Stimulated activated CD8-positive, alpha-beta memory T cell treated with anti-CD3 and anti-CD28 coated beads, Interleukin-15, amount 100 ng/mL, for 48 hours (primary cell): ENCODE measurements at places on chromosomes 13 and 19.

DNA sequence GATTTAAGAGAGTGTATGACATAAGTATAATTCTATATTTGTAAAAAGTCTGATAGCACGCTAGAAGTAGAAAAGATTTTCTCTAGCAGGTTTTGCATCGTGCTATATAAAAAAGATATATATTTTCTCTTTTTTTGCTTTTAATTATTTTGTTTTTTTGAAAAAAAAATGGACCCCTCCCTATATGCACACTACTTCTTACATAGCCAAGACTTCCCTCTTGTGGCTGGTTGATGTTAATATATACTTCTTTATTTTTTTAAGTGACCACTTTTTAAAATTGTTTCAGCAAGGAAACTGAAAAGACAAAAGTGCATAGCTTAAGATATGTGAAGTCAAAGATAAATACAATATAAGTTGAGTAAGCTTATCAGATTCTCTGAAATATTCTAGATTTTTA lies 1202.8 kb downstream of the DIAPH3 start:
- DNase-seq = no peak

- no peak for DNase-seq
Observed at GRCh38 chr19:2034729-2035589, 16.1 kb downstream of the MKNK2 start.

- DNase-seq = no peak
Observed at GRCh38 chr13:25116044-25116443, 20.1 kb downstream of the PABPC3 start.

- DNase-seq = no peak
Observed at GRCh38 chr19:46974181-46974580, 45.5 kb upstream of the NPAS1 start.

GRCh38 chr13:96710166-96710862 lies 284.0 kb downstream of the OXGR1 start:
- DNase-seq = no peak

- no peak for DNase-seq
Observed at GRCh38 chr13:30857636-30858035, 48.4 kb upstream of the MEDAG start.

DNA sequence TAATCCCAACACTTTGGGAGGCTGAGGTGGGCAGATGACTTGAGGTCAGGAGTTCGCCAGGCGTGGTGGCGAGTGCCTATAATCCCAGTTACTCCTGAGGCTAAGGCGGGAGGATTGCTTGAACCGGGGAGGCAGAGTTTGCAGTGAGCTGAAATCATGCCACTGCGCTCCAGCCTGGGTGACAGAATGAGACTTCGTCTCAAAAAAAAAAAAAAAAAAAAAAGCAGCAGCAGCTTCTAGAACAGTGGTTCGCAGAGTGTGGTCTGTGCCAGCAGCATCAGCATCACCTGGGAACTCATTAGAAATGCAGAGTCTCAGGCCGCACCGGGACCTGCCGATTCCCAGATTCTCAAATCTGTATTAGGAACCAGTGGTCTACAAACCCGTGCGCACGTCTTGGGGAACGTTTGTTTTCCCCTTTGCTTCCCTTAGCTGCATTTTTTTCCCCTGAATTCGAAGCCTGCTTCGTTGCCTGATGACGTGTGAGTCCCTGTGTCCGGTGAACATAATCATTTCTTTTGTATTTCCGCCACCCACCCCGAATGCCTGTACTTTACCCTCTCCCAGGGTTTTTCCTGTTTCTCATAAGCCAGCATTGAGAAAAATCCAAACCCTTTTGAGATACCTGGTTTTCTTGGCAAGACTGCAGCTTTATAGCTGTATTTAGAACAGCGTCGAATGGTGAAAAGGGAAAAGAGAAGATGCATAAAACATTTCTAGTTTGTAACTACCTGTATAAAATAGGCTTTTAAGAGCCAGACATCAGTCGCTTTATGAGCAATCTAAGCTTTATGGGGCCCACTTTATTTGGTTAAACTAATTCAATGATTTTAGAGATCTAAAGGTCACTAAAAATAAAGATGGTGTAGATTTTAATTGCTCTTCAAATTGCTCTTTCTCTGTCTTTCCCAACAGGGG lies 49.8 kb downstream of the BICRA start:
- no peak for DNase-seq

DNA sequence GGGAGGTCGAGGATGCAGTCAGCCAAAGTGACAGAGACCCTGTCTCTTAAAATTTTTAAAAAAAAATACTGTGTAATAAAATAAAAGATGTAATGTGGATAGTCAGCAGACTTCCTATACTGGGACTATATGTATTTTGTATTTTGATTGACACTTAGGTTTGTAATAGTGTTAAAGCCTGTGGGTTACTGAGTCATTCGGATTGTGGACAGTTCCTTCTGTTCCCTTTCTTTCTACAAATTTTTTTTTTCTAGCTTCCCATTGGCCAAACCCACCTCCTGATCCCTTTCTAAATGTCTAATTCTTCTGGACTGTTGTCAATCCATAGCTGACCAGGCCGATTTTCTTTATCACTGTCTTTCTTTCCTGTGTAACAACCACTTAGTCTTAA lies 108.0 kb downstream of the DNAJC3 start:
- DNase-seq = no peak

DNA sequence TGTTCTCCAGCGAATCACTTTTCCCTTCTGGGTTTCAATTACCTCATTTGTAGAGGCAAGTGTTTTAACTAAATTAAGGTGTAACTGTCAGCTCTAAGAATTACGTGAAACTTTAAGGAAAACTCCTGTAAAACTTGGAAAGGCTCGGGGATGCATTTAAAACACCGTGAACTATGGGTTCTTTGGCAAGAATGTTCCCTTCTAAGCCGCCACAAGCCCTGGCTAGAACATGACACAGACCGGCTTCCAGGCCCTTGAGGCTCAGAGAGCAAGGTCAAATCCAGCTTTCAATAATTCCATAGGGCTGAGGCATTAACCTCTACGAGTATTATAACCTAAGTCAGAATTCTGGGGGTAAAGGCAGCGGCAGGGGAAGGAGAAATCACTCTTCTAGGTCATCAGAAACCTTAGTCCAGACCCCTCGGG lies 685 bp downstream of the VWA8 start:
- DNase-seq = no peak

GRCh38 chr13:105921711-105922110 lies 613.8 kb downstream of the EFNB2 start:
- DNase-seq = no peak

- DNase-seq = no peak
Observed at GRCh38 chr13:50527188-50527587, 316.3 kb downstream of the DLEU7 start.

- no peak for DNase-seq
Observed at GRCh38 chr19:33048806-33049676, 15.6 kb downstream of the RHPN2 start.

DNA sequence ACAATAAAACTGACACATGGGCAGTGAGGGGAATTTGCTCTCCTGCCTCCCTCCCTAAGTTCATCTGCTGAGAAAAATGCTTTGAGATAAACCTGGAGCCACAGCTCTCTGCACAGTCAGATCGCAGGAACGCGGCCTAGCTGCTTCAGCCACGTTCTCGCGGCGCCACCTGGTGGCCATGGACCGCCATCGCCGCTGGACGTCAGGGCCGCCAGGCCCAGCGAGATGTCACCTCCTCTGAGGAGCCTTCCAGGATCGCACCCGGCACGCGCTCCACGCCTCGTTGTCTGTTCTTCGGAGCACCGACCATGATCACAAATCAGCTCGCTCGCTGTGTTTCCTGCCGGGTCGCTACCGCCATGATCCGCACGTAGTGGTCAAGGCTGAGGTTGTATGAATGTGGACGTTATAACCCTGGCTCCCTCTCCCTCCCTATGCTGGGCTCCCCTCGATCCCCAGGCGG lies 20.6 kb upstream of the USP29 start:
- peak; percentile 38 for DNase-seq

DNA sequence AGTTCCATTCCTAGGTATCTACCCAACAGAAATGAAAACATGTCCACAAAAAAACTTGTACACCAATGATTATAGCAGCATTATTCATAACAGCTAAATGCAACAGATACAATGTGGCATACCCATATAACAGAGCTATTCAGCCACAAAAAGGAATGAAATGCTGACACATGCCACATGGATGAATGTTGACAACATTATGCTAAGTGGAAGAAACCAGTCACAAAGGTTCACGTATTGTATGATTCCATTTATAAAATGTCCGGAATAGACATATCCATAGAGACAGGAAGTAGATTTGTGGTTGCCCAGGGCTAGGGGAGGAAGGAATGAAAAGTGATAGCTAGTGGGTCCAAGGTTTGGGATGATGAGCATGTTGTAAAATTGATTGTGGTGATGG lies 10.8 kb downstream of the CRYL1 start:
- no peak for DNase-seq

GRCh38 chr19:38877781-38878574 lies at the start of gene RINL:
RINL (minus strand) TSS chr19:38878275; CDS start chr19:38876742, 1,533 bp downstream.
- peak; percentile 56 for DNase-seq

DNA sequence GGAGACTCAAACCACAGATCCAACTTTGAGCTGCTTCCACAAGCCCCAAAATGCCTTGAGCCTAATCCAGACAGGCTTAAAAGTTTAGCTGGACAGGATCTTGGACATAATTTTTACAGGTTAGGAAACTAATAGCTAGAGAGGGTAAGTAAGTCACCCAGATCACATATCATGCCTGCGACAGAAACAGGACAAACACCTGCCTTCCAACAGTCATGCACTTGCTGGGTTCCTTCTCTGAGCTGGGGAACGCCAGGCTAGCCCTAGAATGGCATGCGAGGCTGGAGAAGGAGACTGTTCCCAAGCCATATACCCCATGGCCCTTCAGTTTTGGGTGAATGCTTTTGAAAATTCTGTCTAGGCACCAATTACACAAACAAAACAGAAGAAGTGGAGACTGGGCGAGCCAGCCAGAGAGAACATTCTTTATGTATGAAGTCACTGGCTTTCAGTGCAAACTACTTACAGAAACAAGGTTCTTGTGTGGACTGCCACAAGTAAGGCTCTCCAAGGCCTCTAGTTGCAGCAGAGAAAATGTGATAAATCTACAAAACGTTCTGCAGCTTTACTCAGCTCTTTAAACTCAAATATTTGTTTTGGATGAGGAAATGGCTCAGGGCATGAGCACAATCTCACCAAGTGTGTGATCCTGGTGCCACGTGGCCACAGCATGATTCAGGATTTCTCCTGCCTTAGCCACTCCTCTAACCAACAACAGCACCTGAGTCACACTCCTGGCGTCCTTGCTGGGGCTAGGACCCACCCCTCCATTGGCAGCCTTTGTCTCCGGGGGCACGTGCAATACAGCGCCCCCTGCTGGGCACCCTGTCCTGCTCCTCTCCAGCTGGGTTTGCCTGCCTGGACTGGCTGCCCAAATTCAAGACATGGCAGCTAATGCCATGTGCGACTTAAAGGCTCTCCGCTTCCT lies 73.4 kb upstream of the UBL3 start:
- DNase-seq = peak; percentile 59

- DNase-seq = no peak
Observed at GRCh38 chr13:78198821-78199220, 280.2 kb upstream of the EDNRB start.

DNA sequence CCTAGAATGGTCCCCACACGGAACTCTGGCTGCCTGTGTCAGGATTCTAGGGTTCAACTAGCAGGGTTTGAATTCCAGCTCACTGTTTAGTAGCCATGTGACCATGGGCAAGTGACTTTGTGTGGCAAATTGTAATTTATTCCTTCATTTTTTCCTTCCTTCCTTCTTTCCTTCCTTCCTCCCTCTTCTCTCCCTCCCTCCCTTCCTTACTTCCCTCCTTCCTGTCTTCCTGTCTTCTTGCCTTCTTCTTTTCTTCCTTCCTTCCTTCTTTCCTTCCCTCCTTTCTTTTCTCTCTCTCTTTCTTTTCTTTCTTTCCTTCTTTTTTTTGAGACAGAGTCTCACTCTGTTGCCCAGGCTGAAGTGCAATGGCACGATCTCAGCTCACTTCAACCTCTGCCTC lies 8.5 kb upstream of the DENND1C start:
- no peak for DNase-seq
